Suprapubic skin (tissue), 4 donors: ENCODE measurements at places on chromosomes 5 and 9.
A peak's percentile ranks its signal among the peaks of the same experiment; 100 is the strongest.

GRCh38 chr5:173488144-173488543, 128.3 kb downstream of the BOD1 start:
- no peaks in the 10 kb centered on the region for H3K36me3 ChIP-seq
- H3K4me1 ChIP-seq: no peaks in the 10 kb centered on the region
- DNase-seq: peak; percentile 44
- no peak overlapping the region for H3K4me3 ChIP-seq
- H3K27ac ChIP-seq: no peak overlapping the region

- DNase-seq: no peak
- H3K27ac ChIP-seq: no peak overlapping the region
- no peaks in the 10 kb centered on the region for H3K36me3 ChIP-seq
- peaks cover 3% of the 10 kb centered on the region for H3K27me3 ChIP-seq
- peaks cover 13% of the 10 kb centered on the region for H3K4me1 ChIP-seq
Measured at GRCh38 chr5:139912158-139912557, 116.5 kb downstream of the PSD2 start.

GRCh38 chr5:54570916-54571315, 53.4 kb downstream of the SNX18 start:
- DNase-seq: no peak
- no peak overlapping the region for H3K4me3 ChIP-seq
- peaks cover 8% of the 10 kb centered on the region for H3K4me1 ChIP-seq
- no peaks in the 10 kb centered on the region for H3K27me3 ChIP-seq

DNA sequence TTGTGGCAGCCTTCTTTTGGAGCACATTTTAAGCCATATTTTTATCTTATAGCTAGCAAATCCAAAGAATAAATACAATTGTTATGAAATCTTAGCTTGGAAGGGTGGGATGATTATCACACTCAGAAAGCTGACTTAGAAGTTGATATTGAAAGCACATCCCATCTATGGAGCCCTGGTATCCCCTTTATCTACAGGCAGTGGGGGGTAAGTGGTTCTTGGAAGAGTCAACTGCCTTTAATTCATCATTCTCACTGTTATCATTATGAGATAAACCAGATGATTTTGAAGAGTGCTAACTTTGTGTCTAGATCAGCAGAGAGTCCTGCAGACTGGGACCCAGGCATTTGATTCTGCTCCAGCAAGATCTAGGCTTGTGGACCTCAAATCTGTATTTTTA, 3.0 kb downstream of the LCP2 start:
- no peak for DNase-seq
- peak overlapping the region; percentile 49 for H3K4me3 ChIP-seq
- no peak overlapping the region for H3K27ac ChIP-seq
- H3K4me1 ChIP-seq: peaks cover 19% of the 10 kb centered on the region
- H3K27me3 ChIP-seq: no peaks in the 10 kb centered on the region

DNA sequence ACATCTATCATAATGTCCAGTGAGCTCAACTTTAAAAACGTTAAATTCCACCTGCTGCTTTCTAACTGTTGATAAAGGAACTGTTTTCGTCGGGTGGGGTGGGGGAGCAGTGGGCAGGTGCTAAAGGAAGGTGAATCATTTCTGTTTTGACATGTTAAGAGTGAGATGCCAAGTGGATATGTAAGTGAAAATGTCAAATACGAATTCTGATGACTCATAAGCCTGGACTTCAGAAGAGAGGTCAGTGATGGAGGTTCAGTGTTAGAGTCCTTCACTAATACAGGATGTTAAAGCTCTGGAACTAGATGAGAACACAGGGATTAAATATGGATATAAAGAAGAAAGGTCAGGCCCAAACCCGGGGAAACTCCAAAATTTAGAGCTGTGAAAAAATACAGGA, 617.9 kb upstream of the CTNND2 start:
- no peaks in the 10 kb centered on the region for H3K4me1 ChIP-seq
- no peak overlapping the region for H3K4me3 ChIP-seq
- H3K27ac ChIP-seq: no peak overlapping the region
- no peaks in the 10 kb centered on the region for H3K27me3 ChIP-seq
- H3K36me3 ChIP-seq: no peaks in the 10 kb centered on the region

DNA sequence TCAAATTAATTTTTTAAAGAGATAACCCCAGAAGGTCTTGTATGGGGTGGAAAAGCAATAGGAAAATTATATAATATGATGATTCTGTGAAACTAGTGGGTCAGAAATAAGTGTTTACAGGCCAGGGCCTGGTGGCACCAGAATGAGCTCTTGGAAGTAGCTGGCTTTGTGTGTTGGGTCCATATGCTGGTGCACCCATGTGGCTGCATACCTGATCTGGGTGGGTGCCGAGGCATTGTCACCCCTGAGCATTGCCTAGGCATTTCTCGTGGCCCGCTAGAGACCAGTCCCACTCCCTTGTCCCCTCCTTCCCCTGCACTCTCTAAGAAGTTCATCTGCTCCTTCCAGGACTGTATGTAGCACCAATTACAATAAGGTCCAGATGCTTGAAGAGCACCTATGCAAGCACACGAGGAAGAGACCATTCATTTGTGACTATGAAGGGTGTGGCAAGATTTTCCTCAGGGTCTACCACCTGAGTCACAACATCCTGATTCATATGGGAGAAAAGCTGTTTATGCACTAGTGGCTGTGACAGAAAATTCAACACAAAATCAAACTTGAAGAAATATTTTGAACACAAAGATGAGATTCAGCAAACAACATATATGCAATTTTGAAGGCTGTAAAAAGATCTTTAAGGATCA, 19.8 kb upstream of the IL33 start:
- no peak overlapping the region for H3K4me3 ChIP-seq
- H3K27me3 ChIP-seq: no peaks in the 10 kb centered on the region
- no peaks in the 10 kb centered on the region for H3K36me3 ChIP-seq
- no peak for DNase-seq

GRCh38 chr5:6517510-6517909, 68.9 kb downstream of the UBE2QL1 start:
- no peak overlapping the region for H3K4me3 ChIP-seq
- H3K27ac ChIP-seq: no peak overlapping the region
- H3K4me1 ChIP-seq: peaks cover 8% of the 10 kb centered on the region
- no peak for DNase-seq

DNA sequence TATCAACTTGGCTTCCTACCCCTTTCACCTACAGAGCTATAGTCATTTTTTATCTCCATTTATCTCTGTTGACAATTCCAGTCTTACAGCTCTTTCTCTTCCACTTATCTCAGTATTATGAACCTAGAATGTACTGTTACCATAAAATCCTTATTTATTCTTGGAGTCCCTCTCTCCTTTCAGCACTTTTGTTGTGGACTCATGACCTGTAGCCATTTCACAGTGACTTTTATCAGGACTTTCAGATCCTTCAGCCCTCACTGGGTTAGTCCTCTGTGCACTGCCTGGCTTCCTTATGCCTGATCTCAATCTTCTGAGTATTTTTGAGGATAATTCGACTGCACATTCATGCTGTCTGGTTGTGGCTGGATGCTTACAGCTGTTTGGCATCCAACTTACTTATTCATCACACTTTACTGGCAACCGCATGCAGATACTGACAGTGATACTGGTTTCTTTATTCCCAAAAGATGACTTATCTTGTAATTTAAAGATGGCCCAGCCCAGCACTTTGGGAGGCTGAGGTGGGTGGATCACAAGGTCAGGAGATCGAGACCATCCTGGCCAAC, 293.3 kb downstream of the MAN2A1 start:
- H3K4me1 ChIP-seq: no peaks in the 10 kb centered on the region
- DNase-seq: no peak
- no peak overlapping the region for H3K27ac ChIP-seq
- H3K4me3 ChIP-seq: no peak overlapping the region
- no peaks in the 10 kb centered on the region for H3K36me3 ChIP-seq

DNA sequence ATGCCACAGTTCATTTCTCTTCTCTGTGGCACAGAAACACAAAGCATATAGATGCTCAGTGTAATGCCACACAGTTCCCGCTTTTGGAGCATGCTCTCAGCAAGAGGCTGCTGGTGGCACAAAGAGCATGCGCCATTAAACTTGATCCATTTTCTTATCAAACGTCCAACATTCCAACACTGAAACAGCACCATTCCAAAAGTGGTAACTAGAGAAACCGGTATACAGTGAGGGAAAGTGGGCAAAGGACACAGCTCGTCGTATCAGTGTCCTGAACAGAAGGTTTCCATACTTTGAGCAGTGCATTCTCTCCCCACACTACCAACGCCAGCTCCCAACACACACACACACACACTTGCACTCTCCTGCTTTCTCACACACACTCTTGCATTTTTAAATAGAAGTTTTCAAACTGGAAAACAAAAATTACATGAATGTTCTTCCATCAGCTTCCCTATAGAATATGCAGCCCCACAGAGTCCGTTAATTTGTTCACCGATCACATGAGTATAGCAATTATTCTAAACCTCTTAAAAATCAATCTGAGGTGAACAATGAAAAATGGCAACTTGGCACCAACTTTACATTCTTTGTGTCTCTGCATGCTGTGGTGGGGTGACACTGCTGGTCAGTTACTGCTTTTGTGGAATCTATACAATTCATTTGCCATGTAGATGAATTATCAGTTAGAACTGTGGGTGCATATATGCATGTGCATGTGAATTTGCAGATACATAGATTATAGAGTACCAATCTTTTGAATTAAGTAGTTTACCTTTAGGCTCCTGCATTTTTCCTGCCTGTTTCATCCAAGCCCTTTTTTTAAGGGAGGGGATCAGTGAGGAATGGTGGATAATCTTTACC, 5.7 kb downstream of the NFIB start:
- no peaks in the 10 kb centered on the region for H3K36me3 ChIP-seq
- H3K4me3 ChIP-seq: peak overlapping the region; percentile 71
- peak overlapping the region; percentile 25 for H3K27ac ChIP-seq
- no peak for DNase-seq

DNA sequence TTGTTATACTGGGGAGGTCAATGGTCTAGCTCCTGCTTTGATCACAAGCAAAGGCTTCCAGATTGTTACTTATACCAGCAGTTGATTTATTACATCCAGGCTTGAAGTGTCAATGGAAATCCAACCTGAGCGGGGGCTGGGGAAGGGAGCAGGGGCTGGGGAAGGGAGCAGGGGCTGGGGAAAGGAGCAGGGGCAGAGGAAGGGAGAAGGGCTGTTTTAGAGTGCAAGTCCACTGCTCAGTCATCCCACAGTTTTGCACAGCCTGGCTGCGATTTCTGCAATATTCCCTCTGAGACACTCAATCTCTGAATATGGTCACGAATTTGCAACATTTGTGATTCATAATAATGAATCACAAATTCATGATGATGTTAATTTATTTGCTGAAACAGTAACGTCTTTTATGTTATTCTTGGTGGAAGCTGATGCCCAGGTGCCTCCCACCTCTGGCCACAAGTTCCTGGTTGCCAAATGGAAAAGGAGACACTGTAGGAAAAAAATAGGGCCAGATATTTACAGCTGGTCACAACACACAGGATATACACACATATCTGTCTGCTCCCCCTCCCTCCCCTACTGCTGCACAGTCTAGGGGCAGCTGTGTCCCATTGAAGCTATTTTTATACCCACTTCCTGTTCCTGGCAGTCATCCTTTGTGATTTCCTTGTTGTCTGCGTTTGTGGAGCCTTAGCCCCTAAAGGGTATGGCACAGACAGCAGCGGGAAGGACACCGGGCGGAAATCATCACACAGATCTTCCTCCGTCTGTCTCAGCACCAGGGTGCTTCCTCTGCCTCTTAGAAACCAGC, 325.1 kb downstream of the GADD45G start:
- H3K27me3 ChIP-seq: no peaks in the 10 kb centered on the region
- H3K36me3 ChIP-seq: no peaks in the 10 kb centered on the region
- no peak overlapping the region for H3K27ac ChIP-seq
- H3K4me3 ChIP-seq: no peak overlapping the region

DNA sequence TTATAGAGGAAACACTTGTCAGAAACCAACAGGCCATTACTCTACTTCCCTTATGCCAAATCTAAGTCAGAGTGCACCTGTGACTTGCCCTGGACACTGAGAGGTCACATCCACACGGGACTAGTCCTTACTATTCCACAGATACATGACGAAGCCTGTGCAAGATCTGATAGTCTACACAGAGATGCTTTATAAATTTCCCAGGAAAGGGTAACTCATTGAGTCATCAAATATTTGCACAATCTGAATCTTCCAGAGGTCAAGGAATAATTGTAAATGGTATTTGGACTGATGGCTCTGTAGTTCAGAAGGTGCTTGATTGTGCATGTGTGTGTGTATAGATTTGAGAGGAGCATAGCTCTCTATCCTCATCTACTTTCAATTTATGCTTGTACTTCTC, 55.2 kb upstream of the JAK2 start:
- H3K27me3 ChIP-seq: no peaks in the 10 kb centered on the region
- peaks cover 38% of the 10 kb centered on the region for H3K4me1 ChIP-seq
- H3K36me3 ChIP-seq: no peaks in the 10 kb centered on the region
- H3K4me3 ChIP-seq: no peak overlapping the region
- no peak overlapping the region for H3K27ac ChIP-seq

DNA sequence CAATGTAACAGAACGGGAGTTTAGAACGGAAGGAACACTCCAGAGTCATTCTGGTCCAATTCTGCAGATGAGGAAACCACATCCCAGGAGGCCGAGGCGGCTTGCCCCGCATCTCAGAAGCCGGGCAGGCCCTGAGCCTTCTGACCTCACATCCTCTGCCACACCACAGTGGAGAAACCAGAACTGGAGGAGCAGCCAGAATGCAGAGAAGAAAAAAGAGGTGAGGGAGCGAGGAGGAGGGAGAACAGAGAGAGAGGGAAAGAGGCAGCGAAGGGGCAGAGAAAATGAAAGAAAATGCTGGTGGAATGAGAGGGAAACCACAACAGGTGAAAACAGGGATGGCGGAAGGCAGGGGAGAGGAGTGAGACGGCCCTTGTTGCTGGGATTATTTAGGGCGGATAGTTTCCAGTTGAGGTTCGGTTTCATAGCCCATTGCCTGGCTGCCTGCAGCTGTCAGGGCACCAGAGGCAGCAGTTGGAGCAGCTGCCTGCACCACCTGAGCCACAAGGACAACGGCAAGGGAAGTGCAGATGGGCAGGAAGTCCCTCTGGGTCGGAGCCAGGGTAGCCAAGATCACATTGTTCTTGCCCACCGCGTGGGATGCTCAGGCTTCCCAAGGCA, at the start of gene HMHB1:
Gene HMHB1, plus strand, starts transcription at position 77 of the 621 bp plus-strand sequence.
- no peaks in the 10 kb centered on the region for H3K27me3 ChIP-seq
- DNase-seq: no peak
- no peak within 1 kb of the TSS for H3K4me3 ChIP-seq
- no peaks in the 10 kb centered on the region for H3K4me1 ChIP-seq
- no peak within 1 kb of the TSS for H3K27ac ChIP-seq
- H3K36me3 ChIP-seq: no peaks in the 10 kb centered on the region

- no peak for DNase-seq
- peaks cover 21% of the 10 kb centered on the region for H3K4me1 ChIP-seq
- no peak overlapping the region for H3K4me3 ChIP-seq
- no peaks in the 10 kb centered on the region for H3K36me3 ChIP-seq
- H3K27me3 ChIP-seq: no peaks in the 10 kb centered on the region
Measured at GRCh38 chr5:72134226-72134899, 27.1 kb downstream of the MAP1B start.

GRCh38 chr9:15244001-15244441, 63.0 kb downstream of the TTC39B start:
- no peak for DNase-seq
- H3K27me3 ChIP-seq: no peaks in the 10 kb centered on the region
- no peaks in the 10 kb centered on the region for H3K36me3 ChIP-seq
- peaks cover 19% of the 10 kb centered on the region for H3K4me1 ChIP-seq
- H3K27ac ChIP-seq: no peak overlapping the region

- no peak overlapping the region for H3K4me3 ChIP-seq
- H3K27me3 ChIP-seq: no peaks in the 10 kb centered on the region
- DNase-seq: no peak
- H3K27ac ChIP-seq: no peak overlapping the region
- no peaks in the 10 kb centered on the region for H3K4me1 ChIP-seq
- H3K36me3 ChIP-seq: no peaks in the 10 kb centered on the region
Measured at GRCh38 chr5:114387433-114387832, 25.6 kb downstream of the KCNN2 start.
